Activated T-helper 1 cell treated with anti-CD3 and anti-CD28 coated beads, Interleukin-2, amount 50 U/mL, for 16 hours (primary cell): ENCODE measurements at places on chromosomes 6 and 20.

GRCh38 chr6:23696992-23697391 is 429.0 kb upstream of the NRSN1 start:
- no peak for DNase-seq

DNA sequence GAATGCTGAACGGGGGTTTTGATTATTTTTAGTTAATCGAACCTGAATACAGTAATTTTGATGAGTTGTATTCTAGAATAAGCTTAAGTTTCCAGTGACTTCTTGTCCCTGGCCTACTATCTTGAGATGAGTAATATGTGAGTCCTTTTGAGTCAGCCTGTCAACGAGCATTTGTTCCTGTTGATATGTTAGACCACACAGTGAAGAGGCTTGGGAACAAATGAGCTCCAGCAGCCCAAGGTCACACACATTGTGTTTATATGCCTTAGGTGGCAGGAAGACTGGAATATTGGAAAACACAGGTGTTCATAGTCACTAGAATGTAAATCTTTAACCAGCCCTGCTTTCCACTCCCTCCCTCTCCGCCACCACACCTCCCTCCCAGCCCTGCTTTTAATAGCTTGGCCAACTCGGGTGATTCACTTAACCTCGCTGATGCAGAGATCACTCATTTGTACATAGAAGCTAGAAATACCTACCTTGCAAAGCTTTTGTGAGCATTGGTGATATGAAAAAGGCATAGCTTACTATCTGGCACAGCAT is 9.1 kb downstream of the SMPDL3A start:
- DNase-seq, result no peak

DNA sequence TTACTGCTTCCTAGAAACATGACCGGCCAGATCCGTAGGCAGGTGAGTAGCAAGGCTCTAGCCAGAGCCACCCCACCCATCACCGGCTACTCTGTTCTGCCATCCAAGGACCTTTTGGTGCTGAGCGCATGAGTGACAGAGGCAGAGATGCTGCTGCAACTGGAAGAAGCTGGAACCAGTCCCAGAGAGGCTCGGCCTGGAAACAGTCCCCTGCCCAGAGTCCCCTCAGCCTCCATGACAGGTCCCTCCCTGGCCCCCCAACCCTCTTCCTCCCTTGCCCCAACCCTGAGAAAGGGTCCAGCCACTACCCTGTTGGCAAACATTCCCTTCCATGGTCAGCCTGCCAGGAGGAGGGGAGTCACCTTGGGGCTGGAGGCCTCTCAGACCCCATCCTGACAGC is 31.9 kb downstream of the BPIFB4 start:
- DNase-seq, result no peak

DNA sequence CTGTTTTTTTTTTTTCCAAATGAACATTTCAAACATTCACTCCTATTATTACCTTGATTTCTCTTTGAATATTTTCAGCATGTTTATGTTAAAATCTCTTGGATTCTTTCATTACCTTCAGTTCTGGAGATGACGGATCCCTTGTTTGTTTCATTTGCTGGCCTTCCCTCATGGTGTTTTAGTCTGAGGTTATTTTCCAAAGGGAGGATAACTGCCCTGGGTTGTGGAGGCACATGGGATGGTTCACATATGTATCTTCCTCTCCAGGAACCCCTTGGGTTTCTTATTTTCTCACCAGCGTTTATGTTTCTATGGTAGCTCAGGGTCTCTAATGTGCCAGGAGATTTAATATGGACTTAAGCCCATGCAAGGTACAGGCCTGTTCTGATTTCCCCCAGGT is 36.3 kb downstream of the ECT2L start:
- no peak for DNase-seq

DNA sequence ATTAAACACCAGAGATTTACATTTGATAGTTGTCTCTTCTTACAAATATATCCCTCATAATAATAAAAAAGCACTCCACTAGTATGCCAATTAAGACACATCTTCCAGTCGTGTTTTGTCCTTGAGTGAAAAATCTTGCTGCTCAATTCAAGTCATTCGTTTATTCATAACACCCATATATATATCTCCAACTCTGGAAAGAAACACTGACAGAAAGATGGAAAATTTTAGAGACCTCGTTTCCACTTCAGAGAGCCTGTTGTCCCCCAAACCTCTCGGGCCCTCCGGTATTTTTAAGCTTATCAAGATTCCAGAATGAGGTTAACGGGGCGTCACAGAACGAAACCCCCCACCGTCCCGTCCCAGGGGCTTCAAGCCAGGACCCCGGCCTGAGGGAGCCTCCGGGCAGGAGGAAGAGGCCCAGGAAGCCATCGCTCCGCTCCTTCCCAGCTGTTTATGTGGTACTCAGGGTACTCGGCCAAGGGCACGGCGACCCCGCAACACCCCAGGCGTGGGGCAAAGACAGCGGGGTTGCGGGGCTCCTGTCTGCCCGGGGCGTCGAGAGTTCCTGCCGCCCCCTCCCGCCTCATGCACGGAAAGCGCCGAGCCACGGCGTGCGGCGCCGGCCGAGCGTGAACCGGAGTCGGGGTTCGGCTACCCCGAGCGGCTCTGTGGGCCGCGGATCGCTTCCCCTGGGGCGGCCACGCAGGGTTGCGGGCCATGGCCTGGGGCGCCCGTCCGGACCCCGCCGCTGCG is 623 bp upstream of the SNX9 start:
- DNase-seq, result no peak
